ENCODE measurements at places on chromosomes 6 and 20. TPM values are rescaled to one million over a fixed set of nuclear protein-coding genes. Genes with fewer than 3 reads are reported as not detected.

AVP gene
- total RNA-seq, result not detected

ADGRB3 gene
- 0.20 TPM for total RNA-seq

EFCAB8 gene
- not detected for total RNA-seq

OLIG3 gene
- not detected for total RNA-seq

TMC2 gene
- total RNA-seq, result 0.12 TPM
